ENCODE measurements at places on chromosomes 3 and 15.
A peak's percentile ranks its signal among the peaks of the same experiment; 100 is the strongest.

DNA sequence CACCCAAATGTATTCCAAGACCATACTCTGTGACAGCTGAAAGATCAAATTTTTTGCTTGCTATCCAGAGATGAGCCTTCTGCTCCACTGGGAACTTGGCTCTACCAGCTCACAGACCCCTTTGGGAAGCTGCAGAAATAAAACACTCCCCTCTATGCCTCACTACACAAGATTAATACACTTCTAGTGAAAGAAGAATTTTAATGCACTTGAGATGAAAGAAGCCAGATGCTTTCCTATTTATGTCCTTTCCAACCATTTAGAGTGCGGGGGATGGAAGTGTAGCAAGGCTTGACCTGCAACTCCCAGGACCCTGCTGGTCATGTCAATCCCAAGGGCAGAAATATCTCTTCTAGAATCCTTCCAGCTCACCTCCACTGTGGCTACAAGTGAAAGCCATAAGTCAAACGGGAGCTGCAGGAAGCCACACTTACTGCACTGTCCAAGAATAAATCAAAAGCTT, 34.7 kb downstream of the ANXA2 start:
- DNase-seq = no peak

DNA sequence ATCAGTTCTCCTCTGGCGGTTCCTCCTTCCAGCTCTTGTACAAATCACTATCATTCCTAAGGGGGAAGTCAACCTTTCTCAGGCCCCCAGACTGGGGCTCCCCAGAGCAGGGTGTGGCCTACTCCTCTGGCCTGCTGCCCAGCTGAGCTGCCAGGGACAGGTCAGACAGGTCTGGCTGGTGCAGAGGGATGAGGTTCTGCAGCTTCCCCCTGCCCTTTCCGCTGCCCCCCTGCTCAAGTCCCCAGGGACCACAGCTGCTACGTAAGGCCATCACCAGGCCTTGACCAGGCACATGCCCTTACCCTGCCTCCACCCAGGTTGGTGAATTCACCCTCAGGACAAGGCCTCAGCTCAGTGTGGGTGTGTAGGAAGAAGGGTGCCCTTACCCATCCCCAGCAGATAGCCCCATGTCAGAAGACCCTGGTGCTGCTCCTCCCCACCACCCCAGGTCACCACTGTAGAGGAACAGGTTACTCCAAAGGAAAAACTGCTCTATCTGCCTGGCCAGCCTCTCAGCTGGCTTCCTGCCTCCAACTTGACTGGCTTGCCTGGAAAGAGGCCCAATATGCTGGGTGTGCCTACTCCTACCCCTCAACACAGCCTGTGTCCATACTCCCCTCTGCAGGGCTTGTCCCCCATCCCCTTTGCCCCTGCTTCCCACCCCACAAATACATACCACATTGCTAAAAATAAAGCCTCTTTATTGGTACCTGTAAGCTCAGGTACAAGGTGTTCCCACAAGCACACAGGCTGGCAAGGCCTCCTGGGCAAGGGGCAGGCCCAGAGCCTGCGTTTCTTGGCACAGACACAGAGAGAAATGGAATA, 12.0 kb downstream of the CSRNP1 start:
- DNase-seq = no peak

GRCh38 chr15:41284427-41285177, 47.8 kb downstream of the OIP5 start:
- DNase-seq = peak; percentile 28

DNA sequence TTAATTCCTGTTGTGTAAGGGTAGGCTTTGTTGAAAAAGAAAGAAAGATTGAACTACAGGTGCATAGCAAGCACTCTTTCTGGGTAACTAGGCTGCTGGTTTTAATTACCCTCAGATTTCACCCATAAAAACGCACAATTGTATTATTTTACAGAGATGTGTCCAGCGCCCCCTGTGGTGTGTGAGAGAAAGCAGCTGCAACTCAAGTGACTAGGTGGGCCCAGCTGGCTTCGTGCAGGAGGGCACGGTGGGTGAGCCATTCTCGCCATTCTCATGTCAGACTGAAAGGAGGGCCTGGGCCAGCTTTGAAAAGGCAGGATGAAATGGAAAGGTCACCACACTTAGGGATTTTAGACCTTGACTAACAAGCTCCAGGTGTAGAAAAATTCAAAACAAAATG, 122.6 kb downstream of the LRIG1 start:
- DNase-seq = peak; percentile 53

DNA sequence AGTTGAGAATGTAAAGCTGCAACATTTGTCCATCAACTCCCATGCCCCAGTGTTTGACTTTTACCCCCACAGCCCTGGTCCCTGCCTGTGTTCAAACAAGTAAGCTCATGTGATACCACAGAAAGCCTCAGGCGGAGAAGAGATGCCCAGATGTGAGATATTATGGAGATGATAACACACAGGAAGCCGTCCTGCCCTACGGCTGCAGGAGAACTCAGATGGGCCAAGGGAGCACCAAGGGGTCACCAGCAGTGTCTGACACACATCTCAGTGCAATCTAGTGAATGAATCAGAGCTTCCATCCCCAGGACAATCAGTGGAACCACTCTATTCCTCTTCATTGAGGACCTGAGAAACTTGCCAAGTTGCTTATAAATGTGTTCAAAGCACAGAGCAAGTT, 14.0 kb upstream of the SPINK8 start:
- DNase-seq = no peak

DNA sequence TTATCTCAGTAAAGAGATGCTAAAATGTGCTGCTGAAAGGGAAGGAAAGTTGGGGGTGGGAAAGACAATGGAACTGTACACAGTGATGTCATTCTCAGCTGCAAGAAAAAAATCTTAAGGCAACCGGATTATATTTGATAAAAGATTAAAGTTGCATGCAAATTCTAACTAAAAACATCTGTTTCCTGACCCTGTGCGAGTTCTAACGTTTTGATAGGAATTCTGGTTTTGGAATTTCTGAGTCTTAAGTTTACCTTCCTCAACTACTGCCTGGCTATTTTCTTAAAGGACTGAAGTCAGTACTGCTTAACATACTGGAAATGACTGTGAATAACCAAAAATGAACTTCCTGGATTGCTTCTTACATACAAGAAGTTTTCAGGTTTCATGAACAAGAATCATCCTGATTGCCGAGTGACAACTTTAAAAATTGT, 115.5 kb downstream of the SLC25A26 start:
- DNase-seq = peak; percentile 32

DNA sequence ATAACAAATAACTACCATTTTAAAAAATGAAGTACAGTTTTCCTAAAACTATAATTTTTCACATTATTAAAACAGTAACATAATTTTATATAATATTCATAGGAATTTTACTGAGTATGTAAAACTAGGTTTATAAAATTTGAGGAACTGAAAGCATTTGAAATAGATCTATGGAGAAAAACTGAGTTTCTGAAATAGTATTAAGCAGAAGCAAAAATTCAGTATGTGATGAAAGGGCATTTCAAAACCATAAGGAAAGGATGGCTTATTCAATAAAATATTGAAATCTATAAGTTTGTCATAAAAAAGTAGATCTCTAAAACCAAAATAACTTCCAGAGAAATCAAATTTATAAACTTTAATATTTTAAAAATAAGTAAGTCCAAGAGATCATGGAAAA, 53.4 kb downstream of the GBE1 start:
- DNase-seq = no peak

DNA sequence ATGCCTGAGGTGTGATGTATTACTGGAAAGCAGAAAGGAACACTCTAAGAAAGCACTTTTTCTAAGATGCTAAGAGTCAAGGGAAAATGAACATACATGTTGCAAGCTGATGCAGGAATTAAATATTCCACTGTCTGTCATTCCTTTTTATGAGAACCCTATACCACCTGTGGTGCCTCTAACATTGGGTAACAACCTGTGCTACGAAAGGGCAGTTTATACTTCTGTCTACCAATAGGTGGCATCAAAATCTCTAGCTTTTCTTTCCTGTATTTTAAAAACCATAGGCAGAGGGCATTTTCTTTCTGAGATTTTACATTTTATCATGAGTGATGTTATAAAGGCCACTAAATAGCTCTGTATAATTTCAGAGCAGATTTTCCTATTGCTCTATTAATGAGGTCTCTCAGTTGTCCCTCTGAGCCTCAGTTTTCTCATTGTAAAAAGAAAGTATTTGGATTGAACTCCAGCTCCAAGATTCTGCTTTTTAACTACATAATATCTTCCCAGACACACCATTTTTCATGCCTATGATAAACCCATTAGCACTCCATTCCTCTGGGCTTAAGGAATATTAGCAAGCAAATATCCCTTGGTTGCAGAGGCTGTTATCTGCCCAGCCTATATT, 3.5 kb upstream of the CPNE4 start:
- peak; percentile 9 for DNase-seq

GRCh38 chr15:35603856-35604255, 57.9 kb upstream of the DPH6 start:
- DNase-seq = no peak

DNA sequence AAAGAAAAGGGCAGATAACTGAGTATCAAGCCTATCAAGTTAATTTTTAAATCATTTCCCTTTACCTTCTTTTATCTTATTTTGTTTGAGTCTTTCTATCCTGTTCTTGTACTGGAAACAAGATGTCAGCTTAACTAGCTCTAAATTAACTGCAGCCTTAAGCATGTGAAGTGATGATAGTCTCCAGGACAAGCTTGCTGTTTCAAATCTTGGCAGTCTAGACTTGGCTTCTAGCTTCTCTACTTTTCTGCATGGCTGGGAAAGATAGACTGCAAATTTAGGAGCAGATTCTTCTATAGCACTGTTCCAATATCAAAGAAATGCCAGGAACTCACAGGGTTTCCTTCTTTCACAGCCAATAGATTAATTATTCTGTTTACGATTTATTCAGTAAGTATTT, 1034.4 kb downstream of the TUSC7 start:
- DNase-seq = no peak

- no peak for DNase-seq
Observed at GRCh38 chr3:8741581-8742261, 8.1 kb downstream of the CAV3 start.

GRCh38 chr3:9917820-9918219, 922 bp downstream of the IL17RC start:
- no peak for DNase-seq

GRCh38 chr3:121735047-121735696, 14.4 kb downstream of the GOLGB1 start:
- no peak for DNase-seq

DNA sequence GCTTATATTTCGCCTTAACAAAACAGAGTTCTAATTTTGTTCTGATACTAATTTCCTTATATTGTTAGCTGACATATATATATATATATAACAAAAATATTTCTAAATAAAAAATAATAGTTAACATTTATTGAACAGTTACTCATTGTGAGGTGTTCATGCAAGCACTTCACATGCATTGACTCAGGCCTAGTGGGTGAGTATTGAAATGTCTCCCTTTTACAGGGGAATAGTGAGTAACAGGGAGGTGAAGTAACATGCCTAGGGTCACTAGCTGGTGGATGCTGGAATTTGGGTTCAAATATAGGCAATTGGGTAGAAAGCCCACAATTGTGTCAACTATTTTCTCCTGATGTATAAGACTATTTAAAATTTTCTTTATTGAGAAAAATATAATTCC, 102.6 kb upstream of the ZPLD1 start:
- DNase-seq = no peak

DNA sequence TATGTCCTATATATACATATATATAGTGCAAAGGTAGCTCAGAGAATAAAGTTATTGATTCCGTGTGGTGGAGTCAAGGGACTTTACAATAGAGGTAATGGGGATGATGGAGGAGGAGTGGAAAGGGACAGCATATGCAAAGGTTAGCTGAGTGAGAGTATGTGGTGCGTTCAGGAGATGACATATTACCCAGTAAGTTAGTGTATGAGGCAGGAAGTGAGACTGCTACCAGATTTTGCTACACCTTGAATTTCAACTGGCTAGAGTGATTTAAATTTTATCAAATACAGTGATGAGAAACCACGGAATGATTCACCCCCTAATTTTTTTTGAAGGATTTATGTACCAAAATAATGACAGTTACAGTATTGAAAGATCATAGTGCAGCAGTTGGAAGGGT, 2.8 kb downstream of the ACTL6A start:
- DNase-seq = no peak

GRCh38 chr3:157746391-157746790, 243.2 kb upstream of the VEPH1 start:
- no peak for DNase-seq

GRCh38 chr3:61053781-61054496, 197.3 kb downstream of the FHIT start:
- no peak for DNase-seq

GRCh38 chr15:80599359-80599758, 95.8 kb upstream of the ABHD17C start:
- DNase-seq = no peak

DNA sequence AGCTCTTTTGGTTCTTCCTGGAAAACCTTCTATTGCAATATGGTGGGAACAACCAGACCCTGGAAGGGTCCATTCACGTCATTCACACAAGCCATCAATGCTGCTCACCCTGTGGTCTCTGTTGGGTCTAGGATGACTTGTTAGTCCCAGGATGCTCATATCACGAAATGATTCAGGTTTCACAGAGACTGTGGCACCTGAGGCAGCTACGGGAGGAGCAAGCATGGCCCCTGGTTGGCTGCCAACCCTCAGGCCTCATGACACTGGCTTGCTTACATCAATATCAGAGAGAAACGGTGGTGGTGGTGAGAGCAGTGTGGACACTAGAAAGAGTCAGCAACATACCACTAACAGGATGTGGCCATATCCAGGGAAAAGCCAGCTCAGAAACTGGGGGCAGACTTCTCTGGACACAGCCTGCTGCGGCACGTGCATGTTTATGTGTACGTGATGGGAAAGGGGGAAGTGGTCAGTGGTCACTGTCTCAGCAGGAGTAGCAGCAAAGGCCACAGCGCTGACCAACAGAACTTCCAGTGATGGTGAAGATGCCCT, 208.9 kb upstream of the ST8SIA2 start:
- DNase-seq = no peak

- no peak for DNase-seq
Observed at GRCh38 chr3:132230156-132231000, 86.8 kb upstream of the ACP3 start.

GRCh38 chr3:132445817-132446216, 28.5 kb downstream of the DNAJC13 start:
- DNase-seq = peak; percentile 47

DNA sequence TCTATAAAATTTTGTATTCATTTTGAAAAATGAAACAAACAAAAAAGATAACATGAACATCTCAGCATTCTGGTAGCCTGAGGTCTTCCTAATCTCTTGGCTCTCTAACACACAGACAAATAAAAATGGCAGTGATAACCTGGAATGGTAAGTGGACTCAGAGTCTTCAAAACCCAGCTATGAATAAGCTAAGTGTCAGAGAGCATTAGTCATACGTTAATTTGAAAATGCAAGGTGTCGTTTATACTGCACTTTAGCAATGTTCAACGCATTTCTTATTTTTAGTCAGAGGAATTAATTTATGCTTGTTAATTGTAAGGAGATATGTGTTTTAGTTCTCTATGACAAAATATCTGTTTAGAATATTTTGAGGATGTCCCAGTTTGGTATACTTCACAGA, 294.3 kb downstream of the NEK10 start:
- no peak for DNase-seq
